Liver (tissue), 10 donors: ENCODE measurements at places on chromosomes 12 and 14. TPM values are rescaled to one million over a fixed set of nuclear protein-coding genes. Genes with fewer than 3 reads are reported as not detected.

DNA sequence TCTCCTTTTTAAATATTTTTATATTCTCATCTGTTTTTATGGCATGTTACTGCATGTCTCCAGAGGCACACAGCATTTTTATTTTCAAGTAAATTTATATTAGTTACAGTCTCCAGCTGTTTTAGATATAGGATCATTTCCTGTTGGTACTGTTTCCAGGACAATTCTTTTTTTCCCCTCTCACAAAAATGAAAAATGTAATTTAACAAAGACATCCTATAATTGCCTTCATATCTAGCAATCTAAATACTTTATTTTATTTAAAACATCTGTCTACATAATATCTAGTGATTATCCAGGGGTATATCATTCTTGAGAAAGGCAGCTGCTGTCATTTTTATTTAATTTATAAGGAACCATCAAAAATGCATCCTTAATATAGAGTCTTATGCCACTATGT, 272.4 kb upstream of the NPAS3 start:
- H3K4me3 ChIP-seq, result no peak overlapping the region
- H3K4me1 ChIP-seq, result no peaks in the 10 kb centered on the region
- H3K27me3 ChIP-seq, result no peaks in the 10 kb centered on the region

GRCh38 chr12:28506271-28506670, 316.0 kb downstream of the CCDC91 start:
- H3K27me3 ChIP-seq, result no peaks in the 10 kb centered on the region
- no peaks in the 10 kb centered on the region for H3K4me1 ChIP-seq
- no peak overlapping the region for H3K4me3 ChIP-seq
- H3K36me3 ChIP-seq, result no peaks in the 10 kb centered on the region

GRCh38 chr14:31582836-31583452, 21.7 kb downstream of the NUBPL start:
- no peak overlapping the region for H3K27ac ChIP-seq
- H3K4me3 ChIP-seq, result no peak overlapping the region
- H3K36me3 ChIP-seq, result no peaks in the 10 kb centered on the region
- no peaks in the 10 kb centered on the region for H3K27me3 ChIP-seq
- no peaks in the 10 kb centered on the region for H3K4me1 ChIP-seq

PNP gene
- polyA plus RNA-seq, result 22.9 TPM

SMIM41 gene
- 0.03 TPM for polyA plus RNA-seq
